H4 (cell line): ENCODE measurements at places on chromosomes 3 and 15. TPM values are rescaled to one million over a fixed set of nuclear protein-coding genes. Genes with fewer than 3 reads are reported as not detected.

DNA sequence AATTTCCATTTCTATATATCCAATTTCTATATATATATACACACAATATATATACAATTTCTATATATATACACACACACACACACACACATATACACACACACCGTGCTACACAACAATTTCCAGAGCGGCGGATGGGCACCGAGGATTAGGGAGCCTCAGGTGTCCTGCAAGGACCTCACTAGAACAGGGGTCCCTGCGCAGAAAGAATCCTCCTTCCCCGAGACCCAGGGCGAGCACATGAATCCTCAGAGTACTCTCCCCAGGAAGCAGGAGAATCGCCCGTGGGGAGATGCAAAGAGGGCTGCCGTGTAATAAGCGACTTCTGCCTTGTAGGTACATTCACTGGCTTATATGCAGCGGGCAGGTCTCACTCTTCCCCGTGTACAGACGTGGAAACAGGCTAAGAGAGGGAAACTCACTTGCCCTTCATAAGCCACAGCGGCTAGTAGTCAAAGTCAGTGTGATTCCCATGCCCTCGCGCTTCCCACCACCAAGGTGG, 467 bp downstream of the PIF1 start:
- no peak for DNase-seq

DNA sequence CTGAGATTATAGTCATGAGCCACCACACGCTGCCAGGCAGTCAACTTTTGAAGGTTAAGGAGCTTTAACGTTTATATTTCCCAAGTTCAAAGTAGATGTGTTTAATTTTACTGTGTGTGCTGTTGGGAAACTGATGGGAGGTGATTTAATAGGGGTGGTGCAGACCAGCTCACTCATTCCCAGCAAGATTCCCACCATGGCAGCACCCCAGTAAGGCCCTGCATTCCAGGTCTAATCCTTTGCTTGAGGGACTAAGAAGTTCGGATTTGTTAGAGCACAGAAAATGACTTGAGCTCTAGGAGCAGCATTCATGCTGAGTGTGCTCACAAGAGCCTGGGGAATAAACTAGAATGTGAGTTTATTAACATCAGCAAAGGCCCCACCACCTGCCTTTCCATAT, 25.2 kb downstream of the TSEN2 start:
- no peak for DNase-seq

GRCh38 chr3:154690413-154690812, 260.4 kb upstream of the GPR149 start:
- DNase-seq = no peak

GRCh38 chr3:155064920-155065319, 15.2 kb upstream of the MME start:
- no peak for DNase-seq

DNA sequence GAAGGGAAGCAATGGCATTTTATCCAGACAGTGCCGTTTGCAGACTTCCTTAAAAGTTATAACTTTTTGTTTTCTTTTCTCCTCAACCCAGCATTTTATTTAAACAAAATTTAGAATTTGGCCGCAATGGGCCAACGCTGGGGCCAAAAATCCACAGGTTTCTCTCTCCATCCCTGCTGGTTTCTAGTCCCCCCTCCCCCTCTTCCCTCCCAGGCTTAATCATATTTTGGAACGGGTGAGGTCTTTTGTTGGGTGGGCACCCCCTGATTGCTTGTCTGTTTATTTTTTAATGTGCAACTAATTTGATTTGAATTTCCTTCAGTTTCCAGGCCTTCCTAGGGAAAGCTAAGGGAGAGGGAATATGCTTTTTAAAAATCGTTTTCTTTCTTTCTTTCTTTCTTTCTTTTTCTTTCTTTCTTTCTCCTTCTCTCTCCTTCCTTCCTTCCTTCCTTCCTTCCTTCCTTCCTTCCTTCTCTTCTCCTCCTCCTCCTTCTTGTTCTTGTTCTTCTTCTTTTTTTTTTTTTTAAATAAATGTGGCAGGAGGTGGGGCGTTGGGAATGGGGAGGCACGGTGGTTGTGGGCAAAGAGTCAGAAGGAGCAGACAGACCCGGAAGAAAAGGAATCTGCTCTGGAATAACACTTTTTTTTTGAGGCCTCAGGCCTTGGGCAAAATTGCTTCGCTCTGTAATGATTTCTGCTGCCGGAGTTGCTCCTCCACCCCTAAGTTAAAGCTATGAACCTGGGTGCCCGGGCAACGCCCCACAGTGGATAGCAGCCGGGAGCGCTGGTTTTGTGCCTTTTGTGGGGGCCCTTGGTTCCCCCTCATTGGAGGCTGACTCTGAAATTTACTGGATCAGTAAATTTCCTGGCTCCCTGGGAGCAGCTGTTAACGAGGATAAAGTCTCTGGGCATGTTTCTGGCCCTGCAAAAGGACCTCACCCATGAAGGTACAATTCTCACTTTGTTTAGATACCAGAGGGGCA, 1.9 kb downstream of the FNDC3B start:
- DNase-seq = peak; percentile 65

DNA sequence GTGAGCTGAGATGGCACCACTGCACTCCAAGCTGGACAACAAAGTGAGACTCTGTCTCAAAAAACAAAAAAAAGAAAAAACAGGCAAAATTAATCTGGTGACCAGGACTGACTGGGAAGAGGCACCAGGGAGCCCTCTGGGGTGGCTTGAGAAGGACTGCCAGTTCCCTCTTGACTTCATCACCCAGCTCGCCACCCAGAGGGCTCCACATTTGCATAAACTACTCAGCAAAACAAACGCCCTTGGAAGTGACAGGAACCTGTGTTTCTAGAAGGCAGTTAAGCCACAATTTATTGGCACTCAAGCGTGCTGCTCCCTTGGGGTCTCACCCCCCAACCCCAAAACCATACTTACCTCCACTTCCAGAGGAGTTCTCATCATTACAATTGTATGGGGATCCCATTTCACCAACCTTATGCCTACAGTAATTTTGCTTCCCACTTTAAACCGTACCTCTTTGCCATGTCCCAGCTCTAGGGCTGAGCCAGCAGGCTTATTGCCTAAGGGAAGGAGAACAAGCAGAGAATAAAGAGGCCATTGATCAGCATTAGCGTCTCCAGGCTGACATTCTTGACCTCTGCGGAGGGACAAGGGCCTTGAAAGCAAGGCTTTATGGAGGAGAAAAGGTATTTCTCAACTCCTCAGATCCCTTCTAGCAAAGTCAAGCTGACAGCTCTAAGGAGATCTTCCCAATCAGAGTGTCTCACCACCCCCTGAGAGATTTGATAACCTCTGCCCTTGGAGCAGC, 357.4 kb downstream of the SHQ1 start:
- DNase-seq = no peak

DNA sequence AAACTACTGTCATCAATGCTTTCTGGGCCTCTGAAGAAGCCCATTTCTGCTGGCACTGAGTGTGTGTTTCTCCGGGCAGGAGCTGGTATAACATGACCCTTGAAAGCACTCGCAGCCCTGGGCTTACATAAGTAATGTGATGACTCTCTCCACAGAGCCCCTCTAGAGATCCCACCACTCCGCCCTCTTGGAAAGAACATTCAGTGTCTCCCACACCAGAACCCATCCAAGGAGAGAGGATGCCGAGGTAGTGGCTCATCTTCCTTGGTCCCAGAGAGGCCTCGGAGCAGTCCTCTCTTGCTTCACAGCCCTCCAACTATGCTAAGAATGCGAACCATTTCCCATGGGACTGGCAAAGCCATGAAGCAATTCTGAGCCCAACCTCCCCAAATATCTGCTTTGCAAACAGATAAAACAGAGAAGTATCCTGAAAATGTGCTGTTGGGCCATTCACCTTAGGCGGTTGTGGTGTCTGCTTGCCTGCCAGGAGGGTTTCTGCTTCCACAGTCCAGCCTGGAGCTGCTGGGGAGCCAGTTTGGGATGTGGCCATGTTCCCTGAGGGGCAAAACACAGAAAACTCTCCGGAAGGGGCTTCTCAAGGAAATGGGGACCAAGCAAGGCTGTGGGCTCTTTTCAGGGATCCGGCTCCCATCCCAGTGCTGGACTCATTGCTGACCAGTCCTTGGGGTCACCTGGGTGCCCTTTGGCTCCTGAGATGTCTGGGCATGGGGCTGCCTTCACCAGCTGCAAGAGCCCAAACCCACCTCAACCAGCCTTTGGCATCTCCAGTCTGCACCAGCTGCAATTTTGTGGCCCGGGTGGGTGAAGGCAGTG, 47.3 kb downstream of the AMOTL2 start:
- DNase-seq = peak; percentile 92

GRCh38 chr3:55453886-55454496, 33.1 kb downstream of the WNT5A start:
- no peak for DNase-seq

- no peak for DNase-seq
These were observed 114.2 kb downstream of the CNTN3 start for GRCh38 chr3:74500257-74500656.

Gene TNIK
- 0.62 and 5.5 TPM in 2 replicates for total RNA-seq

Gene FGF12
- 0.31 and 4.4 TPM in 2 replicates for total RNA-seq

Gene CFAP91
- total RNA-seq = 0.17 TPM in 1 of 2 replicates, not detected in the other

Gene SCAANT1
- total RNA-seq = not detected in 2 replicates
